Panc1 (cell line): ENCODE measurements at places on chromosomes 12 and 14. TPM values are rescaled to one million over a fixed set of nuclear protein-coding genes. Genes with fewer than 3 reads are reported as not detected.

- no peak for DNase-seq
Measured at GRCh38 chr12:88036353-88036965, 7.3 kb upstream of the C12orf50 start.

- DNase-seq: no peak
Measured at GRCh38 chr12:77723308-77723707, 107.4 kb upstream of the NAV3 start.

The CDKN1B gene
- total RNA-seq: 25.9 TPM

The KIF5A gene
- 3.0 TPM for total RNA-seq

- DNase-seq: no peak
Measured at GRCh38 chr12:130655010-130655409, 61.1 kb downstream of the RIMBP2 start.

The SLC5A8 gene
- not detected for total RNA-seq

DNA sequence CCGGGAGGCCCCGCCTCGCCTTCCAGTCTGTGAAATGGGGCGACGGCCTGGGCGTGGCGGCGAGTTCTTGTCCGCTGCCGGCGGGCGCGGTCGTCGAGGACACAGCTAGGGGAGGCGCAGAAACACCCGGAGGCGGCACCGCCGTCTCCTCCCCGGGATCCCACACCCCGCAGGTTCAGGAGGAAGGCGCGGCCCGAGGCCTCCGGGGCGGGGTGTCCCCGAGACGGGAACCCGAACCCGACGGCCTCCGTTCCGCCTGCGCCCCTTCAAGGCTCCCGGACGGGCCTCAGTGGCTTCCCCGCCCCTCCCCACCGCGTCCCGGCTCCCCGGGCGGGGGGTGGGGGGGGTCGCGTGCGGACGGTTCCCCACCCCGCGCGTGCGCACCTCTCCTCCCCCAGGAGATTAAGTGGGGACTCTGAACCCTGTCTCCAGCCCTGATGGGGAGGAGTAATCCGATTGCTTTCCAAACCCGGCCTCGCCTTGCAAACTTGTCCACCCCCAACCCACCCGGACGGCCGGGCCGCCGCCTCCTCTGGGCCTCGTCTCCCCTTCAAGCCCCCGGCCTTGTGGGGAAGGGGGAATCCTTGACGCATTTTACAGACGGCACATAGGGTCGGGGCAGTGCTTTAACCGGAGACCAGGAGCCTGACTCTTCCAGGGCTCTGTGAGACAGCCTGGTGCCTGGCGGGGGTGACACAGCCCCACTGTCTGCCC lies 35.3 kb upstream of the ANKRD9 start:
- DNase-seq: no peak
